ENCODE measurements at places on chromosomes 5 and 9. TPM values are rescaled to one million over a fixed set of nuclear protein-coding genes. Genes with fewer than 3 reads are reported as not detected.

DNA sequence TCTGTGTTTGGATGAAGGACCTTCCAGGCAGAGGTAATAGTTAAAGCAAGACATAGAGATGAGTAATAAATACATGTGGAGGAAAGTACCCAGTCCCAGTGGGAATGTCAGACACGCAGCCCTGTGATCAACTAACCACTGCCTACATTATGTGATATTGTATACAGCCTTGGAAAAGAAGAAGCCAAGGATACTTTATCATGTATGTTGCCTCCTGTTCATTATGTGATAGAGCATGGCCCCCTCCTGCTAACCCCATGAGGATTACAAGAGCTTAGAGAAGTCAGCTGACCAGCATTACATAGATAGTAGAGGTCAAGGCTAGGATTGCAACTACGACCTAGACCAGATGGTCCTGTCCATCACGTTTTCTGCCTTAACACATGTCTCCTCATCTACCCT is 497.0 kb upstream of the TNC start:
- H3K27ac ChIP-seq = no peak overlapping the region
- no peaks in the 10 kb centered on the region for H3K36me3 ChIP-seq
- no peaks in the 10 kb centered on the region for H3K4me1 ChIP-seq
- peaks cover 11% of the 10 kb centered on the region for H3K27me3 ChIP-seq
- H3K4me3 ChIP-seq = no peak overlapping the region

DNA sequence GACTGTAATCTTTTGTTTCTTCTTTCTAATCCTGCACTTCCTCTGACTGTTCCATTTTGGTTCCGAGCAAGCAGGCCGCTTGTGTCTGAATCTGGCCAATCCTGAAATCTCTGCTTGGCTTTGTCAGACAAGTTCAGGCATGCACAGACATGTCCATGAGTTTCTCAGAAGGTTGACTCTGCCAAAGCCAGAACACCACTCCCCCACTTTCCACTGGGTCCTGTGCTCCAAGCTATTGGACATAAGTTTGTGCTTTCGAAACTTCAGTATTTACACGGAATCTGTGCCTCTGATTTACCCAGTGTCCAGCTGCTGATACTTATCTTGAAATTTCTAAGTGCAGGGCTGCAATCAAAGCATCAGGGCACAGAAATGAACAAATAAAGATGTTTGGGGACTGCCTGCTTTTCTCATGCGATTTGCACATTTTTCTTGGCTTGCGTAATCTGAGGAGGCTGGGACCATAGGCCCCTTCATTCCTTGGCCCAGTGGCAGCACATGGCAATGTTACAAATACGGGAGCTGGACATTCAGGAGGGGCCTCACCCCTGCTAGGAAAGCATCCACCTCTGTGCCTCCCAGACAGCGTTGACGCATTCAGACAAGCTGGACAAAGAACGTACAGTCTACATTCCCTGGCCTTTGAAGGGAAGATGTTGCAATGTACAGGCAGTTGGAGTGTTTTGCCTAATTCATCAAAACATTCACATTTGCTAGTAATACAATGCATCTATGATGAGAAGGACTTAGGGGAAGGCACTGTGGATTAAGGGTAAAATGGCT is 209.2 kb upstream of the PAPPA start:
- DNase-seq = no peak
- H3K4me3 ChIP-seq = no peak overlapping the region
- H3K27me3 ChIP-seq = no peaks in the 10 kb centered on the region
- H3K27ac ChIP-seq = peak overlapping the region; percentile 55
- H3K36me3 ChIP-seq = no peaks in the 10 kb centered on the region

GRCh38 chr9:13274886-13275641 is 4.4 kb downstream of the MPDZ start:
- no peak for DNase-seq
- H3K27me3 ChIP-seq = peaks cover 6% of the 10 kb centered on the region
- H3K4me1 ChIP-seq = no peaks in the 10 kb centered on the region
- H3K4me3 ChIP-seq = no peak overlapping the region

DNA sequence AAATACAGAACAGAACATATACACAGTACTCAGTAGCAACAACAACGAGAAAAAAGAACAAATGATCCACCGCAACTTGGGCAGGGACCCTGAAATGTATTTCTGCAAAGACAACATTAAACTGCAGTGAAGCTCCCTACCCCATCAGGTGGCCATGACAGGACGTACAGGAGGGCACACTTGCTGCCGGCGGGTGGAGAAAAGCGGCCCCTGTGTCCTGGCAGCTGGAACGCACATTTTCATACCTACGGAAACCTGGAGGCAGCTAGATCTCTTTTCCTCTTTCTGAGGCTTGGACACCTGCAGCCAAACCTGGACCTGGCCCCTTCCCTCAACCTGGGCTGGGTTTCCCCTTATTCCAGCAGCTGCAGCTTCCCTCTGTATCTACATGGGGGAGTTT is 42.2 kb upstream of the ZNF354B start:
- no peaks in the 10 kb centered on the region for H3K4me1 ChIP-seq
- DNase-seq = no peak
- H3K4me3 ChIP-seq = no peak overlapping the region

GRCh38 chr5:151624476-151624875 is 33.3 kb upstream of the FAT2 start:
- no peak for DNase-seq
- no peak overlapping the region for H3K27ac ChIP-seq
- H3K4me3 ChIP-seq = no peak overlapping the region

GRCh38 chr9:98563988-98564387 is 144.7 kb downstream of the GABBR2 start:
- H3K4me3 ChIP-seq = no peak overlapping the region
- no peaks in the 10 kb centered on the region for H3K4me1 ChIP-seq
- peaks cover 8% of the 10 kb centered on the region for H3K27me3 ChIP-seq
- H3K27ac ChIP-seq = no peak overlapping the region
- H3K36me3 ChIP-seq = no peaks in the 10 kb centered on the region

GRCh38 chr5:175471196-175471595 is 7.2 kb upstream of the SFXN1 start:
- H3K27ac ChIP-seq = no peak overlapping the region
- DNase-seq = no peak
- peaks cover 22% of the 10 kb centered on the region for H3K4me1 ChIP-seq
- H3K36me3 ChIP-seq = no peaks in the 10 kb centered on the region
- peaks cover 23% of the 10 kb centered on the region for H3K27me3 ChIP-seq
- no peak overlapping the region for H3K4me3 ChIP-seq

DNA sequence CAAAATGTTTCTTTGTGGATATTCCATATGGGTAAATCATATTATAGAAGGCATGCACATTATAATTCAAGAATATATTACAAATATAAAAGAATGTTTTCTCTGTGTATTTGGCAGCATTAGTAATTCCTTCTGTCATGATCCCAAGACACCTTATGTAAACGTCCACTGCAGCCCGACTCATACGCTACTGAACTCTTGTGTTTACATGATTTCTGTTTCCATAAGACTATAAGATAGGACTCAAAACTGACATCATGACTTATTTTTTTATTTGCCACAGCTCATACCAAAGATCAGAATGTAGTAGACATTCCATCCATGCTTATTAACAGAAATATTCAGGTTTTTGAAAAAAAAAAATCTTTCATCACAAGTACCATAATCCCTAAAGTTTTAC is 234.1 kb downstream of the AP3B1 start:
- no peak overlapping the region for H3K27ac ChIP-seq
- DNase-seq = no peak
- H3K36me3 ChIP-seq = no peaks in the 10 kb centered on the region
- H3K4me1 ChIP-seq = no peaks in the 10 kb centered on the region
- no peaks in the 10 kb centered on the region for H3K27me3 ChIP-seq
- no peak overlapping the region for H3K4me3 ChIP-seq

- H3K27ac ChIP-seq = no peak overlapping the region
- no peaks in the 10 kb centered on the region for H3K4me1 ChIP-seq
- peaks cover 7% of the 10 kb centered on the region for H3K27me3 ChIP-seq
- DNase-seq = no peak
- H3K36me3 ChIP-seq = no peaks in the 10 kb centered on the region
- H3K4me3 ChIP-seq = no peak overlapping the region
Observed at GRCh38 chr9:87868175-87868574, 14.5 kb upstream of the SPATA31E1 start.

DNA sequence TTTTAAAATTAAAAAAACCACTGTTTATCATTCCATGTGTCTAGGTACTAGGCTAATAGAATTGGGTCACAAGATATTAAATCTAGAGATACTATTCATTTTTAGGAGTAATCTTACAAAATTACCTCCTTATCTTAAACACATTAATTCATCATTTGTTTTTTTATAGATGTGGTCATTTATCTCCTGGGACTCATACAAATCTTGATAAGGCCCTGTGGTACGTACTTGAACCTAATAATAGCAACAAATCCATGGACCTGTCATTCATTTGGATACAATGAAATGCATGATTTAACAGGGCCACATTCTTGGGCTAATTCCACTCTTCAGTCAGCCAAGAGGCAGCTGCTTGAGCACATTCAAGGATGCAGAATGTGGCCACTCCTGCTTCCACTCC is 66.4 kb upstream of the MARCHF11 start:
- H3K36me3 ChIP-seq = no peaks in the 10 kb centered on the region
- DNase-seq = no peak
- H3K4me1 ChIP-seq = no peaks in the 10 kb centered on the region
- H3K27me3 ChIP-seq = no peaks in the 10 kb centered on the region
- no peak overlapping the region for H3K4me3 ChIP-seq

GRCh38 chr9:23707249-23707648 is 118.8 kb downstream of the ELAVL2 start:
- H3K27me3 ChIP-seq = no peaks in the 10 kb centered on the region
- no peak overlapping the region for H3K4me3 ChIP-seq
- no peak overlapping the region for H3K27ac ChIP-seq
- no peak for DNase-seq
- no peaks in the 10 kb centered on the region for H3K36me3 ChIP-seq
- H3K4me1 ChIP-seq = no peaks in the 10 kb centered on the region

DNA sequence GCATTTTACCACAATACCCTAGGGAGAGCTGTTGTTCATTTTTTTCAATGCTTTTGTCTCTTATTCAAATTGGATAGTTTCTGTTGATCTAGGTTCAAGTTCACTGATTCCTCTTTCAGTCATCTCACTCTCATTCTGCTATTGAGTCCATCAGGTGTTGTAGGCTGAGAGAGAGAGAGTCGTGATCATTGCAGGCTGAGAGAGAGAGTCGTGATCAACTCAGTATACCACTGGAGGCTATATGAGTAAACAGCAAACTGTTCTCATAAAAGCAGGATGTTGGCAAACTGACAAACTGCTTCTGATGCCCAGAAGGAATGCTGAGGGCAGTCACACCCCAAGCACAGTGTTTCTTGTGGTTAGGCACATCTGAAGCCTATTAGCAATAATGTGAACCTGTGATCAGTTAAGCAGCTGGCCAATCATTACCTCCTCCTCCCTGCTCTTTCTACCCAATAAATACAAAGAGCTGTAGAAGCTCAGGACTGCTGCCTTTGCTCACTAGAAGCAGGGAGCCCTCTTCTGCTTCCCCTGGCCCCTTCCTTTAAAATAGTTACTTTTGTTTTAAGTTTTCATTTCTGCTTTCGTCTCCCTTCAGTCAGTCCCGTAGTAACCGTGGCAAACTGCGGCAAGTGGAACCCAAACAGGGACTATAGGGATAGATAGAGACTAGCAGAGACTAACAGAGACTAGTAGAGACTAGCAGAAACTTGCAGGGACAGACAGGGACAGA is 476.1 kb upstream of the ACO1 start:
- no peak overlapping the region for H3K27ac ChIP-seq
- H3K36me3 ChIP-seq = no peaks in the 10 kb centered on the region
- DNase-seq = no peak
- no peaks in the 10 kb centered on the region for H3K4me1 ChIP-seq
- H3K27me3 ChIP-seq = peaks cover 5% of the 10 kb centered on the region
- H3K4me3 ChIP-seq = no peak overlapping the region

DNA sequence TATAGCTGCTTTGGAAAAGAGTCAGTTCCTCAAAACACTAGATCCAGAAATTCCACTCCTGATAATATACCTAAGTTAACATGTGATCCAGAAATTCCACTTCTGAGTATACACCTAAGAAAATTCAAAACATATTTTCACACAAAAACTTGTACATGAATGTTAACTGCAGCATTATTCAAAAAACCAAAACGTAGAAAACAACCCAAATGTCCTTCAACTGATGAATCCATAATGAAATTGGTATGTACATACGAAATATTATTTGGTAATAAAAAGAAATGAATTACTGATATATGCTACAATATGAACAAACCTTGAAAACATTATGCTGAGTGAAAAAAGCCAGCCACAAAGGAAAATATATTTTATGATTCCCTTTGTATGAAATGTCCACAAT is 16.5 kb upstream of the AFF4 start:
- H3K4me3 ChIP-seq = no peak overlapping the region
- no peak overlapping the region for H3K27ac ChIP-seq
- peaks cover 4% of the 10 kb centered on the region for H3K36me3 ChIP-seq
- no peaks in the 10 kb centered on the region for H3K27me3 ChIP-seq
- H3K4me1 ChIP-seq = no peaks in the 10 kb centered on the region

DNA sequence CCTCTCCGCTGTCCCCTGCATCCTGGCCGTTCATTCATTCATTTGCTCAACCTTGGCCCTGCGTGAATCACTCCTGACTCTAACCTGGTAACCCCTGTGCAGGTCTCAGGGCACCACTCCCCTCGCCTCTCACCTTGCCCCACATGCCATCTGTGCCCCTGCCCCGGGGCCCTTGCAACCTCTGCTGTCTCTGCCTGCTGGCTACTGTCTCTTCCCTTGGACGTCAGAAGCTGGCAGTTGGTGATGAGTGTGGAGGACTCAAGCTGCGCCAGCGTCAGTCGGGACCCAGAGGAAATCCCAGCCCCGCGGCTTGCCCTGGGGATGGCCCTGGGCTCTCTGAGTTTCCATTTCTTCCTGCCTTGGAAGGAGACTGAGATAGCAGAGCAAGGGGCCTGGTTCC is 154.9 kb downstream of the OLFM1 start:
- H3K27me3 ChIP-seq = no peaks in the 10 kb centered on the region
- no peak for DNase-seq
- no peaks in the 10 kb centered on the region for H3K36me3 ChIP-seq
- H3K27ac ChIP-seq = no peak overlapping the region
- H3K4me3 ChIP-seq = no peak overlapping the region

GRCh38 chr5:25713259-25713658 is 1068.5 kb upstream of the CDH10 start:
- no peaks in the 10 kb centered on the region for H3K4me1 ChIP-seq
- DNase-seq = no peak
- no peaks in the 10 kb centered on the region for H3K36me3 ChIP-seq
- H3K27ac ChIP-seq = no peak overlapping the region
- H3K4me3 ChIP-seq = no peak overlapping the region
- no peaks in the 10 kb centered on the region for H3K27me3 ChIP-seq

GRCh38 chr9:75083188-75083970 is 4.6 kb downstream of the NMRK1 start:
- H3K27me3 ChIP-seq = no peaks in the 10 kb centered on the region
- H3K36me3 ChIP-seq = peaks cover 13% of the 10 kb centered on the region
- H3K4me3 ChIP-seq = no peak overlapping the region
- peak; percentile 8 for DNase-seq
- H3K27ac ChIP-seq = peak overlapping the region; percentile 84
- peaks cover 42% of the 10 kb centered on the region for H3K4me1 ChIP-seq

Gene TMEM174
- not detected for total RNA-seq

Gene TXNDC8
- total RNA-seq = not detected

Gene NMUR2
- total RNA-seq = not detected

Gene KIAA1958
- total RNA-seq = 11.2 TPM

Gene SLC9A3
- total RNA-seq = 1.8 TPM

Gene SLC22A4
- 1.8 TPM for total RNA-seq

Gene FOXD4L6
- not detected for total RNA-seq

Gene LIX1
- total RNA-seq = not detected

Gene FAM153A
- 58.1 TPM for total RNA-seq

Gene KIAA0825
- 1.0 TPM for total RNA-seq

Gene BTNL3
- total RNA-seq = 0.16 TPM

Gene RFX3
- total RNA-seq = 20.2 TPM

All from activated T-cell treated with anti-CD3 and anti-CD28 coated beads, Interleukin-2, amount 50 U/mL, for 72 hours (primary cell).